ENCODE measurements at places on chromosomes 13 and 19. TPM values are rescaled to one million over a fixed set of nuclear protein-coding genes. Genes with fewer than 3 reads are reported as not detected.

GIPC3 gene
- total RNA-seq = 0.07 TPM

ZNF726 gene
- 1.4 TPM for total RNA-seq

CACNG6 gene
- total RNA-seq = 0.43 TPM

METTL21C gene
- total RNA-seq = not detected

CCDC9 gene
- total RNA-seq = 9.3 TPM

JSRP1 gene
- 0.36 TPM for total RNA-seq

DOCK9 gene
- 29.6 TPM for total RNA-seq

ADPRHL1 gene
- total RNA-seq = 1.1 TPM

ZNF560 gene
- total RNA-seq = 0.33 TPM

PSG3 gene
- not detected for total RNA-seq

LGALS7B gene
- total RNA-seq = not detected

ZNF625 gene
- 9.2 TPM for total RNA-seq

KCNN4 gene
- total RNA-seq = 3.3 TPM

DCUN1D2 gene
- 10.6 TPM for total RNA-seq

DLL3 gene
- 0.23 TPM for total RNA-seq

NTF4 gene
- total RNA-seq = not detected

RNF126 gene
- 22.9 TPM for total RNA-seq

ADGRE3 gene
- not detected for total RNA-seq

GNG7 gene
- total RNA-seq = 0.73 TPM

KCNN1 gene
- total RNA-seq = 0.03 TPM

FBXO46 gene
- total RNA-seq = 6.5 TPM

PNMA8A gene
- total RNA-seq = 3.2 TPM

MYBPC2 gene
- not detected for total RNA-seq

FCER2 gene
- not detected for total RNA-seq

OLFM4 gene
- total RNA-seq = 0.20 TPM

IGFL3 gene
- total RNA-seq = not detected

CEACAM1 gene
- not detected for total RNA-seq

TRAPPC2B gene
- 7.5 TPM for total RNA-seq

RASA3 gene
- total RNA-seq = 34.9 TPM

IGLON5 gene
- total RNA-seq = 0.13 TPM

LHFPL6 gene
- 121 TPM for total RNA-seq

SRRM5 gene
- 0.03 TPM for total RNA-seq

GIPR gene
- total RNA-seq = 0.52 TPM

KLK14 gene
- not detected for total RNA-seq

FCAR gene
- total RNA-seq = not detected

CBY2 gene
- not detected for total RNA-seq

LIPE gene
- 2.6 TPM for total RNA-seq

XPO4 gene
- total RNA-seq = 19.0 TPM

SIGLECL1 gene
- total RNA-seq = not detected

ERICH6B gene
- total RNA-seq = not detected

SGCG gene
- 0.52 TPM for total RNA-seq

VAV1 gene
- 0.03 TPM for total RNA-seq

ERICH4 gene
- not detected for total RNA-seq

OR4F17 gene
- total RNA-seq = not detected

NMRK2 gene
- total RNA-seq = not detected

GJB2 gene
- 0.07 TPM for total RNA-seq

CEBPA gene
- 0.07 TPM for total RNA-seq

F2RL3 gene
- total RNA-seq = 0.07 TPM

PCDH17 gene
- total RNA-seq = 0.26 TPM

ELSPBP1 gene
- total RNA-seq = not detected

PGLYRP2 gene
- total RNA-seq = not detected

TBXA2R gene
- 3.0 TPM for total RNA-seq

OR7E24 gene
- total RNA-seq = not detected

All from smooth muscle cell of the pulmonary artery (primary cell).